ENCODE measurements at places on chromosomes 2 and 18. TPM values are rescaled to one million over a fixed set of nuclear protein-coding genes. Genes with fewer than 3 reads are reported as not detected.

DNA sequence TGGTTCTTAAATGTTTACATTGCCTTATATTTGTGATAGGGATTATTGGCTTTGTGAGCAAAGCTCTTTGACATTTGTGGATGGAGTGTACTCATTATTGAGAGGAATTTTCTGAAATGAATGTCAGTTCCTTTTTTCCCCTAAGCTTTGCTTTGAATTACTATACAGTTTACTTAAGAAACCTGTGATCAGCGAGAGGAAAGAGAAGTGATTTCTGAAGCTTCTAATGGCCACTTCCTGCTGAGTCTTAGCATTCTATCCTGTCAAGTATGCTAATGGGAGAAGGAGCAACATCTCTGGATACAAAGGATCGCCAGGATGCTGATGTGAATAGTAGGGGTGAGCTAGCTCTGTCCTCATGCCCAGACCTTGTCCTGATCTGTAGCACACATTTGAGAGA, 47.8 kb upstream of the MGAT5 start:
- DNase-seq = no peak

DNA sequence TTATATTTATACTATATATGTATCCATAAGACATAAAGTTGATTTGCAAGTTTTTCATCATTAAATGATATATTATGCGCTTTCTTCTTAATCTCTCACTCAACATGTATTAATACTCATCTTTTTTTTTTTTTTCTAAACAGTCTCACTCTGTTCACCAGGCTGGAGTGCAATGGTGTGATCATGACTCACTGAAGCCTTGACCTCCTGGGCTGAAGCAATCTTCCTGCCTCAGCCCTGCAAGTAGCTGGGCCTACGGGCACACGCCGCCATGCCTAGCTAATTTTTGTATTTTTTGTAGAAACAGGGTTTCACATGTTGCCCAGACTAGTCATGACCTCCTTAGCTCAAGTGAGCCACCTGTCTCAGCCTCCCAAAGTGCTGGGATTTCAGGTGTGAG, 51.4 kb upstream of the MAP4K3 start:
- no peak for DNase-seq

Gene KLHL41
- 0.09 TPM for polyA plus RNA-seq

Gene DCDC2C
- polyA plus RNA-seq = not detected

Gene ANKRD30B
- not detected for polyA plus RNA-seq

Gene FAM228A
- not detected for polyA plus RNA-seq

Data from CD4-positive, alpha-beta memory T cell (primary cell).